ENCODE measurements at places on chromosomes 3 and 15. TPM values are rescaled to one million over a fixed set of nuclear protein-coding genes. Genes with fewer than 3 reads are reported as not detected.

Gene TF
- 0.18 TPM for total RNA-seq

Gene SRGAP3
- not detected for total RNA-seq

Gene SNTN
- total RNA-seq, result not detected

Gene CPN2
- total RNA-seq, result not detected

Gene POMGNT2
- total RNA-seq, result 6.5 TPM

Gene CCR5
- not detected for total RNA-seq

Gene PLA2G4D
- not detected for total RNA-seq

Gene SKOR1
- total RNA-seq, result 0.07 TPM

Gene HGD
- total RNA-seq, result not detected

- DNase-seq, result no peak
These were observed 197.1 kb upstream of the UBE2E1 start for GRCh38 chr3:23608650-23609049.

- DNase-seq, result no peak
These were observed 189.2 kb downstream of the USP13 start for GRCh38 chr3:179842061-179842460.

- no peak for DNase-seq
These were observed 10.6 kb upstream of the SLC25A36 start for GRCh38 chr3:140931016-140931454.

DNA sequence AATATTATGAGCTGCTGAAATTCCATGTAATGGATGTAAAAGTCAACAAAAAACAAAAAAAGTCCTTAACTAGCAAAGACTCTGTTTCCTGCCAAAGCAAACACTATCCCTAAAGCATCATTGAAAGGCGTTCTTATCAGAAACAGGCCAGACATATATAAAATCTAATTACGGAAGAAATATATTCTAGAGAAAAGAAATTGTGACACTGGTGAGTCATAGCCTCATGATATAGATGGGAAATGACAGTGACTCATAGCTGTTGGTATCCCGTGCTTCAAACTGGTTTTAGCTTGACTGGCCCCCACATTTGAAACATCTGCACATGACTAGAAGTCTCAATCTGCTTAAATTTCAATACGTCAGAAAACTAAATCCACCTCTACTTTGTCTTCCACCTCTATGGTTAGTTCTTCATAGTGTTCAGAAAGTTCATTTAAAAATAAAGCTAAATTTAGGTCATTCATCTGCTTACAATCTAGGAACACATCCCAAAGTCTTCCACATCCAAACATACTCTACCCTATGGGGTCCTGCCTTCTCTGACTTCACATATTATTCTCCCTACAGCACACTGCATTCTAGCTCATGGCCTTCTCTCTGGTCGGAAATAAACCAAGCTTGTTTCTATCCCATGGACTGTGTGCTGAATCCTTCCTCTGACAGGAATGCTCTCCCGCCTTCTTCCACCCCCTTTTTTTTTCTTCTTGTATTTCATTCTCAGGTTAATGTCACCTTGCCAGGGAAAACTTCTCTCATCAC lies 456.3 kb upstream of the ARRDC4 start:
- peak; percentile 63 for DNase-seq

GRCh38 chr3:155737844-155738460 lies 6.9 kb downstream of the PLCH1 start:
- no peak for DNase-seq

DNA sequence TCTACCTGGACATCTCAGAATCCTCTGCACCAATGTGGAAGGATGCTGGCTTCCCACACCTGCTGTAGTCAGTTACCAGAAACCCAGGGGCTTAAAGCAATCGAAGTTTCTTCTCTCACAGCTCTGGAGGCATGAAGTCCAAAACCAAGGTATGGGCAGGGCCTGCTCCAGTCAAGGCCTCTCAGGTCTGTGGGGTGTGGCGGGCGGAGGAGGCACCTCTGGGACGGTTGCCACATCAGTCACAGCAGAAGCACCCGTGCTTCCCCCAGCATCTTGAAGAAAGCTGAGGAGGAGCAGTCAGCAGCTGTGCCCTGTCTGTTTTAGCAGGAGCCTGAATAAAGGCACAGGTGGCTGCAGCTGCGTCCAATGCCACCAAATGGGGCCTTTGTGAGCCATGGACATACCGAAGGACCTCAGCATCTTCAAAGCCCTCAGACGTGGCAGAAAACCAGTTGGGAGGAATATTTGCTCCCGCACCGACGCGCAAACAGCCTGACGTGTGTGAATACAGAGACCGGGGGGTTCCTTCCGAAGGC lies 68.9 kb downstream of the TFRC start:
- no peak for DNase-seq

DNA sequence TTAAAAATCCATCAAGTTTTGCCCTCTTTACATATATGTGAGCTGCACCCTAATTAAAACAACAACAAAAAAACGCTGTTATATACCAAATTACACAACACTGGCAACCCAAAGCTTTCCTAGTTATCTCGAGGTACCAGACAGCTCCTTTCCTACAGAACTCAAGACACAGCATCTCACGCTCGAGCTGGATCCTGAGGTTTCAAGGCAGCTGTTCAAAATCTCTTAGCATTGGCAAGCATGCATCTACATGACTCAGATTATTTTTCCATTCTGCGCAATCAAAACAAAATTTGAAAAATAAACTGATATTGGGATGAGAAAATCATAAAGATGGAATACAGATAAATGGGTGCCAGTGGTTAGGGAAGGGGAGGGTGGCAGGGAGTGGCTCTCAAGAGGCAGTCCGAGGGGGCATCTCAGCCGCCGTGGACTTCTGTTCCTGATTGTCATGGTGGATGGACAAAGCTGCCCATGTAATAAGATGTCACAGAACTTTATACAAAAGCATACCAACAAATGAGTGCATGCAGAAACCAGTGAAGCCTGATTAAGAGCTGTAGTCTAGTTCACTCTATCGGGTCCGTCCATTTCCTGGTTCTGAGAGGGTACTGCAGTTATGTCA lies 91.5 kb downstream of the ADAMTS17 start:
- no peak for DNase-seq

DNA sequence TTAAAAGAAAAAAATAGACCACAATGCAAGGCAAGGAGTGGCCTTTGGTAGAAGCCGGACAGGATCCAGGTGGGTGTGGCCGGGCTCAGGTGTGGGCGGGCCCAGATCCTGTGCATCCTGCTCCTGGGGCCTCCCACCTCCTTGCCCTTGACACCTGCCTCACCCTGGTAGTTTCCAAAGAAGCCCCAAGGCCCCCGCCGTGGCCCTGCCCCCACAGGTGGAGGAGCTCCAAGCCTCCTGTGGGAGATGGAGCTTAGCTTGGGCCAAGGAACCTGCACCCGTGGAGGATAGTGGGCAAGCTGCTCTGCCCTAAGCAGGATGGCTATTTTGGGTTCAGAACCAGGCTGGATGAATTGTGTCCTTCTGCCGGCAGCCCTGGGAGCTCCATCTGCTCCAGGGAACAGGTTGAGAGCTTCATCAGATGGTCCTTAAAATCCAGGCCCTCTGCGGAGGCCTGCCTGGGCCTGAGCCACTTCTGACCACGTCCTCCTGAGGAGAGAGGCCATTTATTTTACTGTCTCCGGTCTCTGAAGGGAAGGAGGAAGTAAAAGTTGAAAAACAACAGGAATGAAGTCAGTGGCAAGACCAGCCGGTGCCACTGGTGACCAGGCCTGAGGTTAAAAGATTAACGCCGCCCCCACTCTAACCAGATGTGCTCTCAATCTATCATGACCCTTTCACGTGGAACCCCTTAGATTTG lies 53.9 kb upstream of the KLF13 start:
- DNase-seq, result no peak

DNA sequence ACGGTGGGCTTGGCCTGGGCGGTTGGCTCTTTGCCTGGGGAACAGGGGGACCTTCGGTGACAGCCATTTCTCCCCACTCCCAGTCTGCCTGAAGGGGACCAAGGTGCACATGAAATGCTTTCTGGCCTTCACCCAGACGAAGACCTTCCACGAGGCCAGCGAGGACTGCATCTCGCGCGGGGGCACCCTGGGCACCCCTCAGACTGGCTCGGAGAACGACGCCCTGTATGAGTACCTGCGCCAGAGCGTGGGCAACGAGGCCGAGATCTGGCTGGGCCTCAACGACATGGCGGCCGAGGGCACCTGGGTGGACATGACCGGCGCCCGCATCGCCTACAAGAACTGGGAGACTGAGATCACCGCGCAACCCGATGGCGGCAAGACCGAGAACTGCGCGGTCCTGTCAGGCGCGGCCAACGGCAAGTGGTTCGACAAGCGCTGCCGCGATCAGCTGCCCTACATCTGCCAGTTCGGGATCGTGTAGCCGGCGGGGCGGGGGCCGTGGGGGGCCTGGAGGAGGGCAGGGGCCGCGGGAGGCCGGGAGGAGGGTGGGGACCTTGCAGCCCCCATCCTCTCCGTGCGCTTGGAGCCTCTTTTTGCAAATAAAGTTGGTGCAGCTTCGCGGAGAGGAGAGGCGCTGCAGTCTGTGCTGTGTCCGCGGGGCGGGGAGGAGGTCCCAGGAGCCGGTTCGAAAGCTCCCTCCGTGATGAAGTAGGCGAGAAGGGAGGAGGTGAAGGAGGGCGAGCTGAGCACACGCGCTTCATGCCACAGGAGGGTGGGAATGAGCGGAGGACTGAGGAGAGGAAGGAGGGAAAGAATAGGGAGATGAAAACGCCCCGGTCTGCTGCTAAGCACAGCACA lies 9.6 kb downstream of the CLEC3B start:
- no peak for DNase-seq

DNA sequence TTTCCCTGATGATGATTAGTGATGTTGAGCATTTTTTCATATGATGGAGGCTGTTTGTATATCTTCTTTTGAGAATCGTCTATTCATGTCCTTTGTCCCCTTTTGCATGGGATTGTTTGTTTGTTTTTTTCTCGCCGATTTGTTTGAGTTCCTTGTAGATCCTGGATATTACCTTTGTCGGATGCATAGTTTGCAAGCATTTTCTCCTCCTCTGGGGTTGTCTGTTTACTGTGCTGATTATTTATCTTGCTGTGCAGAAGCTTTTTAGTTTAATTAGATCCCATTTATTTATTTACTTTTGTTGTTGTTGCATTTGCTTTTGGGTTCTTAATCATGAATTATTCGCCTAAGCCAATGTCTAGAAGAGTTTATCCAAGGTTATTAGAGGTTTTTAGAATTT lies 232.8 kb downstream of the XXYLT1 start:
- DNase-seq, result no peak

DNA sequence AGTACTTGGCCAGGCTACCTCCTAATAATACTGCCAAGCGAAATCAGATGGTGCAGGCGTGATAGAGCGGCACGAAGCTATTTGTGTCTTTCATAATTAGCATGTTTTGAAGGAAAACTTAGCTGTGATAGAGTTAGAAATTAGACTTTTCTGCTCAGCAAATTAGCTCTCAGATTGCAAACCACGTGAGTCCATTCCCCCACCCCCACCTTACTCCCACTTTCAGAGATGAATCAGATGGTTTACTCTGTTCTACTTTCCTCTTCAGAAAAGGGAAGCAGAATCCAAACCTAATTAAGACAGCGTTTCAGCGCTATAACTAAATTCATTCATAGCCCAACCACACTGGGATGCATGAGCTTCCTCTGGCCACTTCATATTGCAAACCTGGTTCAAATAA lies 214.6 kb downstream of the SLCO3A1 start:
- no peak for DNase-seq

DNA sequence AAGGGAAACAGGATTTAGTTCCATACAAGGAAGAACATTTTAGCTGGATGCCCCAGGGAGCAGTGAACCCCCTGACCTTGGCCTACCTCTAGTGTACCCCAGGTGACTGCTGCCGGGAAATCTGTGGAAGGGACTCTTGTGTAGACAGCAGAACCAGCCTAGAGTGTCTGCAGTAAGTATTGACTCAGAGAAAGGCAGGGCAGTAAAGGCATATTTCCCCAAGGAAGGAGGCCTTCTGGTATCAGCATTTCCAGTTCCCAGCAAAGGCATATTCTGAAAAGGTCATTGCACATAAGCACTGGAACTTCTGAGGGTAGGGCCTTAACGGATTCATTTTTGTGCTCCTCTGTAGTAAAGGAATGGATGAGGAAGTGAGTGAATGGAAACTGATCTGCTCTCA lies 246.2 kb downstream of the FAM43A start:
- DNase-seq, result no peak

DNA sequence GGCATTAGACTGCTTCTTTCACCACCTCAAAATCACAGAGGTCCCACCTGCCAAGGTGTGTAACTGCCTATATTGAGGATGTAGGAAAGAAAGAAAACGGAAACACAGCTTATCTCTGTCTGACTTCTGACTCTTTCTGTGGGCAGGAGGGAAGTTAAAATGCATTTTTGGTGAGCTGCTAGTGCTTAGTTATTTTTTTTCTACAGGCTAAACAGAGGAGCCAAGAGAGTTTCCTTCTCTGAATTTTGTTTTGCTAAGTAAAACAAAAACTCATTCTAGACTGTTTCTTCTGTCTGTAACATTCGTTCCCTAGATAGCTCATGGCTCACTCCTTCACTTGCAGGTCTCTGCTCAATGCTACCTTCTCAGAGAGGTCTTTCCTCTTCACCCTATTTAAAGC lies 18.8 kb upstream of the AMOTL2 start:
- no peak for DNase-seq

DNA sequence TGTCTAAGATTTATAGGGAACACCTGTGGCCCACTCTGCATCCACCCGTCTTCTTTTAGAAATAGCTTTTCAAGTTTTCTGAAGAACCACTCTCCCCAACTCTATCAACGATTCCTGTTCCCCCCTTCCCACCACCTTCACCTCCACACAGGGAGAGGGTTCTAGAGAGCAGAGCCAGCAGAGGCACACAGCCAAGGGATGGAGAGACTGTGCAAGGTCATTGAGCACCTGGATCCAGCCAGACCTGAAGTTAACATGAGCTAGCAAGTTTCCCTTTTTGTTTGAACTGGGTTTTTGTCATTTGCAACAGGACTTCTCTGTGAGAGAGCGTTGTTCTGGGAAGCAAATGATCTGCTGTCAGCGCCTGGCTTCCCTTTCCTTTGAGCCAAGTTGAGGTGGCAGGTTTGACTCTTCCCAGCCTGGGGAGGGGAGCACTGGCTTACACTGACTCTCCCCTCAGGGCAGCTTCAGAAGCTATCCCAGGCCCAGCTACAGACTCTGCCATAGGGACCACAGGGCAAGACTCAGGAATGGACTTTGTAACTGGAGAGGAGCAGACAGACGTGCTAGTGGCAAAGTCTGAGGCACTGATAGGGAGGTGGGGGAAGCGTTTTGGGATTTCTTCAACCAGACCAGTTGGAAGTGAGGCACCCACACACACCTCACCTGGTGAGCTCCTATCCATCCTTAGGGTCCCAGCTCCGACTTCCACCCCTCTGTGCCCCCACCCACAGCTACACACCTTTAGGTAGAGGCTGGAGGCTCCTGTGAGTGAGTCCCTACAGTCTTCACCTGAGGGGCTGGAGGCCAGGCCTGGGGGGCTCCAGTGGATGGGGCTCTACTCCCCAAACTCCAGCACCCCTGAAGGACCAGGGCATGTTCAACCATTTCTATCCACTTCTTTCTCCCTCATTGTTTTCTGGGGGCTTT lies 19.4 kb upstream of the PLXNA1 start:
- no peak for DNase-seq

- peak; percentile 59 for DNase-seq
These were observed 25.3 kb downstream of the ANP32A start for GRCh38 chr15:68795298-68795848.

DNA sequence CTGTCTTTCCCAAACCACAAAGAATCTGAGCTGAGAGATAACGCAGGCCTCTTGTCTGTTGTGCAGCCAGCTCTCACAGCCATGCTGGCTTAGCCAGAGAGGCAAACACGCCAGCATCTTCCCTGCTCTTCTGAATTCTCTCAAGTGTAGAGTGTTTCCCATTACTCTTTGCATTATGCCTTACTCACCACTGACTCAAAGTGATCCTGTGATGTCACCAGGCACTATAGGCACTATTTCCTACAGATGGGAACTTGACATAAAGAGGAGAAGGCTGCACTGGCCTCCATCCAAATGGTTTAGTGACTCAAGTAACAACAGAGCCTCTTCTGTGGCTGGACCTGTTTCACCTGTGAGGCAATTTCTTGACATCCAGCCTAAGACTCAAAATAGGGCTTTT lies 44.4 kb downstream of the PDZRN3 start:
- no peak for DNase-seq
